Uterus (tissue), 4 donors: ENCODE measurements at places on chromosomes 6 and 20. TPM values are rescaled to one million over a fixed set of nuclear protein-coding genes. Genes with fewer than 3 reads are reported as not detected.

GRCh38 chr6:2911171-2911570 lies 8.1 kb upstream of the SERPINB9 start:
- no peak for DNase-seq
- no peak overlapping the region for H3K27ac ChIP-seq
- H3K36me3 ChIP-seq: no peaks in the 10 kb centered on the region
- H3K4me3 ChIP-seq: no peak overlapping the region
- H3K4me1 ChIP-seq: no peaks in the 10 kb centered on the region
- no peaks in the 10 kb centered on the region for H3K27me3 ChIP-seq

DNA sequence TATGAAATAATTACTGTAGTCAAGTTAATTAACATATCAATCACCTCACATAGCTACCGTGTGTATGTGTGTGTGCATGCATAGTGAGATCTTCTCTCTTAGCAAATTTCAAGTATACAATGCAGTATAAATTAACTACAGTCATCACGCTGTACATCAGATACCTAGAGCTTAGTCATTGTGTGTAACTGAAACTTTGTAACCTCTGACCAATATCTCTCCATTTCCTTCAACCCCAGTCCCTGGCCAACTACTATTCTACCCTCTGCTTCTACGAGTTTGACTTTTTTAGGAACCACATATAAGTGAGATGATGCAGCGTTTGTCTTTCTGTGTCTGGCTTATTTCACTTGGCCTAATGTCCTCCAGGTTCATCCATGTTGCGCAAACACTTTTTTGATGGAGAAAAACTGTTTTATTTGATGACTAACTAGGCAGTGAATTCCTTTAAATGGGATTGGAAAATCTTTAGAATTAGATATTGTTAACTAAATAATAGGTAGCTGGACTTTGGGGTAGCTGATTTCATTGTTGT lies 459.5 kb downstream of the DHX35 start:
- no peak overlapping the region for H3K4me3 ChIP-seq
- DNase-seq: no peak
- H3K4me1 ChIP-seq: no peaks in the 10 kb centered on the region
- H3K27me3 ChIP-seq: no peaks in the 10 kb centered on the region
- H3K27ac ChIP-seq: no peak overlapping the region

- no peaks in the 10 kb centered on the region for H3K27me3 ChIP-seq
- no peaks in the 10 kb centered on the region for H3K4me1 ChIP-seq
- H3K4me3 ChIP-seq: no peak overlapping the region
- no peaks in the 10 kb centered on the region for H3K36me3 ChIP-seq
These were observed 25.8 kb downstream of the SAMD5 start for GRCh38 chr6:147534116-147534860.

- H3K4me1 ChIP-seq: no peaks in the 10 kb centered on the region
- no peak overlapping the region for H3K27ac ChIP-seq
- no peak overlapping the region for H3K4me3 ChIP-seq
- H3K36me3 ChIP-seq: no peaks in the 10 kb centered on the region
- H3K27me3 ChIP-seq: no peaks in the 10 kb centered on the region
These were observed 9.0 kb downstream of the CCDC167 start for GRCh38 chr6:37490536-37491170.

DNA sequence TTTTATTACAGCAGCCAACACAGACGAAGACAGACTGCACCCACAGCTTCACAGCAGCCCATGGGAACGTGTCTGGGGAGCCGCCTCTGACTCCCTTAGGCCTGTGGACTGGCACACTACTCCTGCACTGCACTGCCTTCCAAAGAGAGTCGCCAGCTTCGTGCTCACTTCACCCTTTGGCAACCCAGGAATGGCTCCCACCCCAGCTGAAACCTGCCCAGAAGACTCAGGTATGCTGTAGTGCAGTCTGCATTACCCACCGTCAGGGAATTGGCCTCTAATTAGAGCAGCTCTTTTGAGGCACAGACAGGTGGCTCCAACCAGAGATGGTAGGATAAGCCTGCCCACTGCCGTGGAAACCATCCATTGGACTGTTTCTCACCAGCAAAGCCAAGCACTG lies 39.9 kb upstream of the FRMD1 start:
- no peaks in the 10 kb centered on the region for H3K27me3 ChIP-seq
- no peak overlapping the region for H3K27ac ChIP-seq
- peak; percentile 3 for DNase-seq
- no peaks in the 10 kb centered on the region for H3K36me3 ChIP-seq
- H3K4me3 ChIP-seq: no peak overlapping the region
- H3K4me1 ChIP-seq: no peaks in the 10 kb centered on the region

GRCh38 chr6:132218059-132218696 lies 183.1 kb downstream of the MOXD1 start:
- DNase-seq: no peak
- no peaks in the 10 kb centered on the region for H3K4me1 ChIP-seq
- H3K27me3 ChIP-seq: no peaks in the 10 kb centered on the region

- H3K27ac ChIP-seq: no peak overlapping the region
- no peaks in the 10 kb centered on the region for H3K4me1 ChIP-seq
- no peak for DNase-seq
- H3K4me3 ChIP-seq: no peak overlapping the region
- H3K27me3 ChIP-seq: no peaks in the 10 kb centered on the region
These were observed 58.7 kb downstream of the EDN1 start for GRCh38 chr6:12348530-12349511.

GRCh38 chr20:57060407-57061050 lies 205.9 kb downstream of the BMP7 start:
- H3K36me3 ChIP-seq: no peaks in the 10 kb centered on the region
- H3K4me3 ChIP-seq: no peak overlapping the region
- no peak overlapping the region for H3K27ac ChIP-seq
- no peaks in the 10 kb centered on the region for H3K27me3 ChIP-seq

The OR2H2 gene
- total RNA-seq: not detected

The BPIFB2 gene
- not detected for total RNA-seq

The STX11 gene
- total RNA-seq: 0.83 TPM

The TTLL9 gene
- 2.9 TPM for total RNA-seq
